Activated CD4-positive, alpha-beta memory T cell treated with anti-CD3 and anti-CD28 coated beads, Interleukin-2, amount 10 ng/mL, durations not matched to agents 7 days and 5 days (primary cell): ENCODE measurements at places on chromosomes 16 and 17.

GRCh38 chr17:63479495-63480184, 2.8 kb downstream of the ACE start:
- DNase-seq = no peak

DNA sequence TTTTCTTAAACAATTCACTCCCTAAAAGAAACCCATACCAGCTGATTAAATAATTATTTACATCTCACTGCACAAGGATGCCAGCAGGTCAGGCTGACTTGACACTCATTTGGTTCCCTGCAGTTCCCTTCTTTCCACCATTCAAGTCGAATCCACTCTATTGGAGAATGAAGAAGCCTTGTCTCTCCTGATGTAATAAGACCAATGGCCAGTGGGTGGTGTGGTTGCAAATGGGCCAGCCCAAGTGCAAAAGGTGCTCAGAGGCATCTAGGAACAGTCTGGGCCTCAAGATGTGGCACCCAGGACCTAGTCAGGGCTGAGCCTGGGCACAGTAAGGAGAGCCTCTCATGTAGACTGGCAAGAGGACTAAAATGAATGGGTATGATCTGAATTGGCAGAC, 9.3 kb downstream of the C16orf78 start:
- DNase-seq = no peak

- no peak for DNase-seq
These were observed 69.5 kb downstream of the HLF start for GRCh38 chr17:55334285-55334684.

- no peak for DNase-seq
These were observed 75.1 kb downstream of the GRIN2A start for GRCh38 chr16:10107081-10107480.

- peak; percentile 20 for DNase-seq
These were observed at the start of gene CHST6 for GRCh38 chr16:75495076-75495674. Gene CHST6 (minus strand): TSS chr16:75495441. CDS start chr16:75479828, 15,613 bp downstream.

DNA sequence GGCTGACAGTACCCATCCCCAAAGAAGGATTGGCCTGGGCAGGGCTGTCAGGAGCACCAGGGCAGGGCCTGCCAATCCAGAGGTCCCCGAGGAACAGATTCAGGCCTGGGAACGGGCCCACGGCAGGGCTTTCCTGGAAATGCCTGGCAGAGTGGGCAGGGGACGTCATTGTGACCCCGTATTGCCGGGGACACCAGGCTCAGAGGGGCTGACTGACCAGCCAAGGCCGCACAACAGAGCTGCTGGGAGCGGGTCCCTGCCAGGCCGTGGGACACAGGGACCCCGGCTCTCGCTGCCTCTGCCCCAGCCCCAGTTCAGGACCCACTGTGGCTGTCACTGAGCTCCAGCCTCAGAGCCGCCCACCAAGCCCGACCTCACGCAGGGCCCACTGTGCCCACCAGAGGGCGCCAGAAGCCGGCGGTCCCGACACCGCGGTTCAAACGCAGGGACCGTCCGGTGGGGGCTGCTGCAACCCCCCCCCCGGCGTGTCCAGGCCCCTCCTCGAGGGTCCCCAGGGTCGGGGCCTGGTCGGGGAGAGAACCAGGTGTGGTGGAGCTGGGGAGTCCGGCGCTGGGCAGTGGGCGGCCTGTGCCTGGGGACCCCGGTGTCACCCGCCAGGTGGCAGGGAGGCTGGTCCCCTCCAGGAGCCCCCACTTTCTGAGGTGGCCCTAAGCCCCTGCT, 15.2 kb upstream of the SSTR5 start:
- DNase-seq = peak; percentile 50

DNA sequence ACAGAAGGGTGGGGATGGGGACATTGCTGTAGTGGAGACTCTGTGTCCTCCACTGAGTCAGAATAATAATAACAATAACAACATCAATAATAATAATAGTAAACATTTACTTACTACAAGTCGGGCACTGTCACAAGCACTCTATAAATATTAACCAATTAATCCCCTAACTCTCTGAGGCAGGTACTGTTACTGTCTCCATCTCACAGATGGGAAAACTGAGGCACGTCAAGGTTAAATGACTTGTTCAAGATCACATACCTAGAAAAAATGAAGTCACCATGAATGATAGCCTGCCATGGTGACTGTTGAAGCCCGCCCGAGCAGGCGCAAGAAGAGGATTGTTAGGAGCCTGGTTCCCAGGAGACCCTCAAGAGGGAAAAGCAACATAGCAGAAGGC, 10.2 kb downstream of the PRR29 start:
- no peak for DNase-seq

DNA sequence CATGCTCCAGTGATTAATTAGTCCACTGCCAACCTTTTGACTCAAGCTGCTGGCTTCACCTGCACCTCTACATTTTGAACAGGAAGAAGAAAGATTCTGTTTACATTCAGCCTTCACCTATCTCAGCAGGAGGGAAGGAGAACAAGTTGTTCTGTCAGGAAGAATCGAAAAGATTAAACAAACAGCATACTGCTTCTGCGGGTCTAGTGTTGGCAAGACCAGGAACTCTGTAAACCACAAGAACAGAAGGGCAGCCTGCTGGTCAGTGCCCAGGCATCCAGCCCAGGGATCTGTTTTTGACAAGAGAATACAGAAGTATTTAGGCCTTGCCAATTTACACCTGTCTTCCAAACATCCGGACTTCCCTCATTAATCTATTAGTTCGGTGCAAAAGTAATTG, 189.7 kb downstream of the CHD9NB start:
- DNase-seq = no peak

DNA sequence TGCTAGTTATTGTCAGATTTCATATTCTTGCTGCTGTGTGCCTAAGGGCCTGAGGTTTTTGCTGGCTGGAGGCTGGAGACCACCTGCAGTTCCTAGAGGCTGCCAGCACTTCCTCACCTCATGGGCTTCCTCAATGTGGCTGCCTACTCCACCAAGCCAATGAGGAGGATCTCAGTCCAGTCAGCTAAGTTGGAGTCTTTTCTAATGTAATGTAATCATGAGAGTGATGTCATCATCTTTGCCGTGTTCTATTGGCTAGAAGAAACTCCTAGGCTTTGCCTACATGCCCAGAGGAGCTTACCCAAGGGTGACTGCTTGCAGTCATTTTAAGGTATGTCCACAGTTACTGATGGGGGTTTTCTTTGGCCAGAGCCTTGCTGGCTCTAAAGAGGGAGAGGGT, 53.0 kb downstream of the SOCS3 start:
- DNase-seq = no peak

DNA sequence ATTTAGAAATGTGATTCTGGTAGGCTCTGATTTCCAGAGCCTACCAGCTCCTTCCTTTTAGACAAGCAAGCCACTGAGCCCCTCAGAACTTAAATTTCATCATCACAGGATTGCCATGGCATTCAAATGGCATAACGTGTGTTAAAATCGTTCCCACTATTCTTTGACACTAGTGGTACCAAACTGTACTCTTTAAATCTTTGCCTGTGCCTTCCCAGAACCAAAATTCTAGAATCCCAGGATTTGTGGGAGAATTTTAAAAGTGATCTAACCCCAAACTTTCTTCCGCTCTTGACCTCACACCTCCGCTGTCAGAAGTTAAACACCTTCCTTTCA, 287 bp upstream of the INTS2 start:
- no peak for DNase-seq

DNA sequence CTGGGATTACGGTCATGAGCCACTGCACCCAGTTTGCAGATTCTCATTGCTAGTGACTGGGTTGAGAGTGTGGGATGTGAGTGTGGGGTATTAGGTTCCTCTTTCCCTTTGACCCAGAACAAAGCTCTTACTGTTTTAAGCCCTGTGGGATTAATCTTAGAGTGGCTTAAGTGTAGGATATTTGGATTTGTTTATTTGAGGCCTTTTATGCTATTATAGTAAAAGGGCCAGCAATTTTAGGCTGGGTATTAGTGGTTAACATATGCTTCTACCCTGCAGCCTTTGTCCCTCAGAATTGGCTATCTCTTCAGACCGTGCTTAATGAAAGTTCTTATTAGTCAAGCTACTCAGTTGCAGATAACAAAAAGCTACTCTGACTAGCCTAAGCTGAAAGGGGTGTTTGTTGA, 3.2 kb downstream of the SGF29 start:
- no peak for DNase-seq

GRCh38 chr17:7478276-7479212, 887 bp downstream of the ZBTB4 start:
- peak; percentile 71 for DNase-seq

DNA sequence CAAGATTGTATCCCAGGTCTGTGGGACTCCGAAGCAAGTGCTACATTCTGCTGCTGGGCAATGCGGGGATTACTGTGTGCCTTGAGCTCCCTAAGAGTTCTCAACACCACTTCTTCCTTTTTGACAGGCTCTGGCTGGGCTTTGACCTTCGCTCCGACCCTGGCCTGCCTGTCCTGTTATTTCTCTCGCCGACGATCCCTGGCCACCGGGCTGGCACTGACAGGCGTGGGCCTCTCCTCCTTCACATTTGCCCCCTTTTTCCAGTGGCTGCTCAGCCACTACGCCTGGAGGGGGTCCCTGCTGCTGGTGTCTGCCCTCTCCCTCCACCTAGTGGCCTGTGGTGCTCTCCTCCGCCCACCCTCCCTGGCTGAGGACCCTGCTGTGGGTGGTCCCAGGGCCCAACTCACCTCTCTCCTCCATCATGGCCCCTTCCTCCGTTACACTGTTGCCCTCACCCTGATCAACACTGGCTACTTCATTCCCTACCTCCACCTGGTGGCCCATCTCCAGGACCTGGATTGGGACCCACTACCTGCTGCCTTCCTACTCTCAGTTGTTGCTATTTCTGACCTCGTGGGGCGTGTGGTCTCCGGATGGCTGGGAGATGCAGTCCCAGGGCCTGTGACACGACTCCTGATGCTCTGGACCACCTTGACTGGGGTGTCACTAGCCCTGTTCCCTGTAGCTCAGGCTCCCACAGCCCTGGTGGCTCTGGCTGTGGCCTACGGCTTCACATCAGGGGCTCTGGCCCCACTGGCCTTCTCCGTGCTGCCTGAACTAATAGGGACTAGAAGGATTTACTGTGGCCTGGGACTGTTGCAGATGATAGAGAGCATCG, 2.4 kb downstream of the SLC16A13 start:
- no peak for DNase-seq

DNA sequence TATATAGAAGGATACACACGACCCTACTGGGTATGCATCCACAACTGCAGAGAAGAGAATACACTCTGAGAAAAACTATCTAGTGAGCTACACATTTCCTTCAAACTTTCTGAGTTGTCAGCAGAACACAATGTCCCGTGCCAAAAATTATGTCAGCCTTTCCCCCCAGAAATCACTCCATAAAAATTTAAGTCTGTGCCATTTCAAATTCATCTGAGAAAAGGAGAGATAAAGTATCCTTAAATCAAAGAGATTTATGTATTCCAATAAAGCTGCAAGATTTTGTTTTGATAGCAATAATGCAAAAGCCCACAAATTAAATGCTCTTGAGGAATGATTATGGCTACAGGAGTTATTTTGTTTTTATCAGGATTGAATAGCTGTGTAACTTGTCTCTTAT, 760.1 kb downstream of the CDH11 start:
- no peak for DNase-seq
